ENCODE measurements at places on chromosomes 7 and 10. TPM values are rescaled to one million over a fixed set of nuclear protein-coding genes. Genes with fewer than 3 reads are reported as not detected.

DNA sequence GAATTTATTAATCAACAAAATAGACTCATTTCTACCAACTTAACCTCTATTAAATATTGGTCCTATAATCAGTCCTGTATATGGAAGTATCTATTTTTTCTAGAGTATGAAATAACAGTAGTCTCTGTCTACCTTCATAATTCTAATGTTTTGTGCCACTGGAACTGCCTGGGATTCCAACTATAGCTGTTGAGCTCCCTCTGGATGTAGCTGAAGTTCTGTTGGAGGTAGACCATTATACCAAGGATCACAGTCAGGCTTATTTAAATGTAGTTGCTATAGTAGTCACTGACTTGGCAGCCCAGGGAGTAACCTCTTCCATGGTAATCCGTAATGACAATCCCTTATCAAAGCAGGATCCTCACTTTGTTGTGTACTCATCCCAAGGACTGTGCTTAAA, 48.5 kb upstream of the PHYHIPL start:
- no peak overlapping the region for H3K4me3 ChIP-seq
- no peaks in the 10 kb centered on the region for H3K36me3 ChIP-seq
- H3K27ac ChIP-seq, result no peak overlapping the region

DNA sequence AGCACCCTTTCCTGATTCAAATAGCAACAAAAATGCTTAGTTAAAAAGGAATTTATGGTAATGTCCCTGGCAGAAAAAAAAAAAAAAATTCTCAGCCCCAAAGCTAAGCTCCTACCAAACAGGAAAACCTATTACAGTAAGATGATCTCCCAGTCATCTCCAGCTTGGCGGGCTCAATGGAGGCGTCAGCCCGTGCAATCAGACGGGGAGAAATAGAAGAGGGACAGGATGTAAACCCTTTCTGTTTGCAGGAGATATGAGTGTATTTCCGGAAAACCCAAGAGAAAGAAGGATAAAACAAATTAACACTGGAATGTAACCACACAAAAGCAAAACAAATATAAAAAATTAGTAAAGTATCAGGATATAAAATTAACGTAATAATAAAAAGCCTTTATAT, 242.8 kb downstream of the TCERG1L start:
- no peaks in the 10 kb centered on the region for H3K27me3 ChIP-seq
- H3K4me3 ChIP-seq, result no peak overlapping the region
- H3K27ac ChIP-seq, result no peak overlapping the region
- H3K4me1 ChIP-seq, result no peaks in the 10 kb centered on the region

NACAD gene
- 0.14 TPM for total RNA-seq

C10orf88 gene
- total RNA-seq, result 9.9 TPM

DNA sequence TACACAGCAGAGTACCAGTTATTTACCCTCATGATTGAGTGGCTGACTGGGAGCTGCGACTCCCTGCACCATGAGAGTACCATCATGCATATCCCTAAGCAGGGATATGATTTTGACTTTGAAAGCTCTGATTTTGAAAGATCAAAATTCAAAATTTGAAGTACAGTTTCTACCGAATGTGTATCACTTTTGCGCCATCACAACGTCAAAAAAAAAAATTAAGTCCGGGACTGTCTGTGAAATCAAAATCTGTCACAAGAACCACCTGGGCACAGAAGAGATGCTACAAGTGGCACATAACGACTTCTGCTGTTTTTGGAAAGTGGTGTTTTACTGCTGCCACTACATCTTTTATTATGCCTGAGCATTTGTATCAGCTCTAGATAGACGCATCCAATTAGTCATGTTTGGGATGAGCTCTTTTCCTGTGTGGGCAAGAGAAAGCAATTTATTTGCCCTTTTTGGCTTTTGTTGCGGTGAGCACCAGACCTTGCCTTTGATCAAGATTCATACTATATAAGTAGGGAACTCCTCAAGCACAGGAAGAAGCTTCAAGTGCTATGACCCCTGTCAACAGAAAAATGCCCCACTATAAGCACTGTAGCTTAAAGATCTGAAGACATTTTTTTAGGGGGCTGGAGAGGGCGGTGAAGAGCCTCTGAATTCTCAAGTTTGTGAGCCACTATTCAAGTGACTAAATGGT, 10.7 kb downstream of the MTPN start:
- H3K4me3 ChIP-seq, result no peak overlapping the region
- peaks cover 3% of the 10 kb centered on the region for H3K4me1 ChIP-seq
- H3K27ac ChIP-seq, result no peak overlapping the region
- peaks cover 14% of the 10 kb centered on the region for H3K36me3 ChIP-seq
- DNase-seq, result no peak
- H3K27me3 ChIP-seq, result no peaks in the 10 kb centered on the region
